MV-4-11 (cell line): ENCODE measurements at places on chromosomes 5 and 9.

DNA sequence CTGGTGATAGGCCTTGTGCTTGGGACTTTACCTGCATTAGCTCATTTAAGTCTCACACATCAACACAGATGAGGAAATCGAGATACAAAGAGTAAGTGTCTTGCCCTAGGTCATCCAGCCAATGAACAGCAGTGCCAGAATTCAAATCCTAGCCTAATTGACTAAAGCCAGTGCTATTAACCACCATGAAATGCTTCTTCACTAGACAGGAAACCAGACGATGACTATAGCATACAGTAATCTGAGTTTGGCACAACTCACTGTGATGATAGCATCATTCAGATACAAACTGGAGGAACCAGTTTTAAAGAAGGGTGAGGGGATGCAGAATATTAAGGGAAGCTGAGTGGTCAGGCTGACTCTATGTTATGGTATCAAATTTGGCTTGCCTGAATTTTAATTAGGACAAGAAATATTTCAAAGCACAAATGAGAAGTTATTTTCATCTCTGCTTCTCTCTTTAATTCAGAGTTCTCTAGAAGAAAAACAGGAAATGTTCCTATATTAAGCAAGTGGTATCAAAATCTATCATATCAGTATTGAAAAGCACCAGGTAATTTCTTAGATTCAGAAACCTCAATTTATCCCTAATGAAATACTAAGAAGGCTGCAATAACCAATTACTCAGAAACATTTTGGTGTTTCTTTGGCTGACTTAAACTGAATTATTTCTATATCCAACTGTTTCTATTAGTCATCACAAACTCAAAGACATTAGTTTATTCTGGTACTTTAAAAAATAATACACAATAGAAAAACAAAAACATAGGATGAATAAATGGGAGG is 147.0 kb upstream of the RASA1 start:
- peak; percentile 25 for DNase-seq

DNA sequence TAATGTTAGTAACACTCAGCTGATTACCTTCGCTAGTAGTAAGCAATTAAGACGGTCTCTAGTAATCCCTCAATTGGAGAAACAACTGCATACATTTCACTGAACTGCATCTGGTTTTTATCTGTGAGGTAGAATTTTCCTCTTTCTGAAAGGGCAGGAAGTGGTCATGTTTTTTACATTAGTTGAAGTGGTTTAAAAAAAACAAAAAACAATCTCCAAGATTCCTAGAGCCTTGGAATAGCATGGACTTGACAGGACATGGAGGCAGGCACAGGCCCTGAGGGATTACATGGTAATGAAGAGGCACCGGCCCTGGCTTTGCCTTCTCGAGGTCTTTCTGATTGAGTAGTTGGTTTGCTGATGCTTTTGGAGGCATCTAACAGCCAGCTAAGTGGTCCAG is 25.8 kb downstream of the THBS4 start:
- no peak for DNase-seq

- DNase-seq, result no peak
Observed at GRCh38 chr5:131096774-131097710, 68.0 kb downstream of the HINT1 start.

GRCh38 chr5:137921931-137922330 is 32.7 kb downstream of the PKD2L2 start:
- no peak for DNase-seq

DNA sequence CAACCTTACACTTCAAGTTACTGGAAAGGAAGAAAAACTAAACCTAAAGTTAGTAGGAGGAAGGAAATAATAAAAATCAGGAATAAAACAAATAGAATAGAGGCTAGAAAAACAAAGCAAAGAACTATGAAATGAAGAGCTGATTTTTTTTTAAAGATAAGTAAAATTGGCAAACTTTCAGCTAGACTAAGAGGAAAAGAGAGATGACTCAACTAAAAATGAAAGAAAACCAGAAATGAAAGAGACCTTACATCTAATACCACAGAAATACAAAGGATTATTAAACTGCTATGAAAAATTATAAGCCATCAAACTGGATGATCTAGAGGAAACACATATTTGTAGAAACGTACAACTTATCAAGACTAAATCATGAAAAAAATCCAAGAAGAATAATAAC is 60.0 kb downstream of the PRRC1 start:
- no peak for DNase-seq

- peak; percentile 99 for DNase-seq
Observed at GRCh38 chr5:146203011-146203871, at the start of gene RBM27. RBM27 (plus strand) TSS chr5:146203605; CDS start chr5:146203766, 161 bp downstream.

DNA sequence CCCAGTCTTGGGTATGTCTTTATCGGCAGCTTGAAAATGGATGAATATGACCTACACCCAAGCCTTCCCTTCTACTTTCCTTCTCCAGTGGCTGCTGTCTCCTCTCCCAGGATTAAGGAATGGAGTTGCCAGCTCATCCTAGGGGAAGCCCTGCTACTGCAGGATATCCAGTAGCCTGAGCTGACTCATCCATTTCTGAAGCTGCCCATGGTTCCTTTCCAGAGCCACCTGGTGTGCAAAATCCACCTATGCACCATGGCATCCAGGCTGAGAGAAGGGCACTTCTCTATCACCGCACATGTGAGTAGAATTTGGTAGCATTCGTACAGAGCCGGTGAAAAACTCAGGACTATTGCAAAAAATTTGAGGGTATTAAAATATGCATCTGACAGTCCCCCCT is 290.8 kb downstream of the YTHDC2 start:
- DNase-seq, result no peak

DNA sequence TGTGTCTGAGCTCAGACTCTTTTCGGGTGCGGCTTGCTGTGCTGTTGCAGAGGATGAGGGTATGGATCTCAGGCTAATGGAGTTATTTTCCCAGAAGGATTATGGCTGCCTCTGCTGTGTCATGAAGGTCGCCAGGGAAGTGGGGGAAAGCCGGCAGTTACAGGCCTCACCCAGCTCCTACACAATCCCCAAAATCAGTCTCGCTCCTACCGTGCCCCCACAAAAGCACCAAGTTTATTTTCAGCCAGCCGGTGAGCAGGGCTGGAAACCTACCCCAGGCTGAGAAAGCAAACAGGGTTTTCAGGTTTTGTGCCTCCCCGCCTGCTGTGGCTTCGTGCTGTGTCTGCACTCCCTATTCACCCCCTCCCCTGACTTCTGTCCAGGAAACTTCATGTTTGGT is 113.3 kb downstream of the SLC24A2 start:
- no peak for DNase-seq

- no peak for DNase-seq
Observed at GRCh38 chr9:99269416-99269815, 47.3 kb downstream of the SEC61B start.

DNA sequence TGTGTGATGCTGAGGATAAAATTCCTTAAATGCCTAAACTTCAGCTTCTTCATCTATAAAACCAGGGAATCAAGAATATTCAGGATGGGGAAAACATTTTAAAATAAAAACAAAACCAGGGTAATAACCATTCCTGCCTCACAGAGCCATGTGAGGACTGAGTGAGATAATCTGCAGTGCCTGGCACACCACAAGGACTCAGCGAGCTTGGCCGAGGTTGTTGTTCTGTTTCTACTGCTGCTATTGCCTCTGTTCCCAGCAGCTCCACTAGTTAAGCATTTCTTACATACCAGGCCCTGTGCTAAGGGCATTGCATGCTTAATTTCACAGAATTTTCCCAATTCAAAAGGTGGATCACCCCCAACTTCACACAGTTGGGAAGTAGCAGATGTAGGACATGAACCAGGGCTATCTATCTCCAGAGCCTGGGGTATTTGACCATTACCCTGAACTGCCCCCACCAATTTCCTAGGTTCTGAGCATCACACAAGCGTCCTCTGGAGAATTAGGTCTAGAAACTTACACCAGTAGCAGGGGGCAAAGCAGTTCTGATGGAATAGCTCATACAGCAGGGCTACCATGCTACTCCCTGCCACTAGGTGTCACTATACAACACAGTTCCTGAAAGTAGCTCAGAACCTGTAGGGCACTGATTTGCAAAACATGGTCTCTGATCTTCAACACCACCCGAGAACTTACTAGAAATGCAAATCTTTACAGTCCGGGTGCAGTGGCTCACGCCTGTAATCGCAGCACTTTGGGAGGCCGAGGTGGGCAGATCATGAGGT is 74.3 kb downstream of the LRSAM1 start:
- DNase-seq, result peak; percentile 51

DNA sequence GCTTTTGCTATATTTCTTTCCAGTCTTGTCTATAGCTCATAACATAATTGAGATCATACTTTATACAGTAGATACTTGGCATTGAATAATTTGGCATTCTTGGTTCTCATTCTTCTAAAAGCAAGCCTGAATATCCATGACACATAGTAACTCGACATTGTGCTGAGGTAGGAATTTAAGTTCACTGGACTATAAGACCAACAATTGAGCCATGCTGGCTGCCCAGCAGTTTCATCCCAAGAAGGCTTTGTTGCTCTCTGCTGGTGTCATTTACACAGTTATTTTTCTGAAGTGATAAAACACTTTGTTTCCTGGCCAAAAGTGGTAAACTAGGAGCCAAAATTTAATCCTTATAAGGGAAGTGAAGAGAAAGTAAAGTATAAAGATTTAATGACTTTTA is 192.0 kb downstream of the ADAMTSL1 start:
- no peak for DNase-seq

DNA sequence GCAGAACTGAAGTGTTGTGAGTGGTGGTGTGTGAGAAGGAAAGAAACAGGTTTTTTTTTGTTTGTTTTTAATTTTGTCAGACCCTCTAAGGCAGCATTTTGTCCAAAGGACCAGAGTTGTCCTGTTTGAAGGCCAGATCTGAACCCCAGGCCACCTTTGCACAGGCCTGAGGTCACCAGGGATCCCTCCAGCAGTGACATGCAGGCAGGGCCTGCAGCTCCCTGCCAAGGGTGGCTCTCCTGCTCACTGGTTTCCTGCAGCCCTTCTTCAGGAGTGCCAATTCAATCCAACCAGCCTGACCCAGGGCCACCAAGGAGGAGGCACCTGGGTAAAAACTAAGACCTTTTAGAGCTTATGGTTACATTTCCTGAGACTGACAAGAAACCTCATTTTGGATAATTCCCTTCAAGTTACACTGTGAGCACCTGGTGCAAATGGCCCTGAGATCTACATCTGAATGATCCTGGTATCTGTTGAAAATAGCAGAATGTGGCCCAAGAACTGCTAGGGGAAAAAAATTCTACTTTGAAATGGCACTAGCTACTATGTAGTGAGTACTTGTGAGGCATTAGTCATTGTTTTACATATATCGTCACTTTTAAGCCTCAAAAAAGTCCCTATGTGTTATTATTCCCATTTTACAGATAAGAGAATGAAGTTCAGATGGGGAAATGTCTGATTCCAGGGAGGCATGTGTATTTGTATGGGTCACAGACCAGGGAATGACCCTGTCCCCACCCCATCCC is 33.5 kb upstream of the SMU1 start:
- DNase-seq, result no peak

DNA sequence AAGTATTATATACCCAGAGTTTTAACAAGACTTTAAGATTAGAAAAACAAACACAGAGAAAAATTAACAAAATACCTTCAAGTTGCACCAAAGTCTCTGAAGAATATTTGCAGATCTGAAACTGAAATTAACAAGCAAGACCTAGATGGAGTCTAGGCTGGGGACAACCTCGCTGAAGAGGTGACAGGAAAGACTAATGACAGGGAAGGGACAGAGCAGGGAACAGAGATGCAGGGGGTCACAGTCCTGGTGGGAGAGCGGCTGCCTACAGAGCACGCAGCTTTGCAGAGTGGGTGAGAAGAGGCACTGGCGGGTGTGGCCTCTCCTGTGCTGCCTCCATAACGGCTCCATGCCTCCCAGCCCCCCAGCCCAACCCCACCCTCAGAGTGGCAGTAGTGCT is 13.5 kb downstream of the RETREG1 start:
- DNase-seq, result no peak

- DNase-seq, result peak; percentile 22
Observed at GRCh38 chr9:126523611-126524111, 90.1 kb upstream of the LMX1B start.

- no peak for DNase-seq
Observed at GRCh38 chr9:38289866-38290245, 102.6 kb upstream of the ALDH1B1 start.

GRCh38 chr5:81750308-81751008 is 439 bp downstream of the SSBP2 start:
- no peak for DNase-seq

GRCh38 chr5:57435701-57436134 is 46.9 kb downstream of the ACTBL2 start:
- DNase-seq, result no peak

GRCh38 chr5:4042311-4042710 is 446.7 kb downstream of the IRX1 start:
- no peak for DNase-seq

- peak; percentile 17 for DNase-seq
Observed at GRCh38 chr5:73296772-73297171, 123.8 kb downstream of the TMEM174 start.

DNA sequence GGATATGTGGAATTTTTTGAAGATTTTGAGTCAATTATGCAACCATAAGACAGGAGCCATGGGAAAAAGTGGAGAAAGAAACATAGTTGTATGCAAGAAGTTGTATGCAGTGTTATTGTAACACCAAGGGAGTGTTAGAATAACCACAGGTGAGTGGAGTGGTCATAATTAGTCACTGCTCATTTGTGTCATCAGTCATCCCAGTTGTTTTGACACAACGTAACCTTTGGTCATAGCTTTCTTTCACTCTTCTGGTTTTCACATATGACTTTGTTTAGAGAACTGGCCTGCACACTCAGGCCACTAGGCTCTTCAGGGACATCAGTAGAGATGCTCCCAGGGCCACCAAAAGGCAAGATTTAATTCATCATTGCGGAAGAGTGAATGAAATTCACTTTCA is 158.7 kb upstream of the HMHB1 start:
- peak; percentile 21 for DNase-seq

GRCh38 chr5:179311091-179311470 is 34.2 kb downstream of the ADAMTS2 start:
- no peak for DNase-seq

- peak; percentile 76 for DNase-seq
Observed at GRCh38 chr5:174837919-174838902, 113.8 kb downstream of the MSX2 start.

DNA sequence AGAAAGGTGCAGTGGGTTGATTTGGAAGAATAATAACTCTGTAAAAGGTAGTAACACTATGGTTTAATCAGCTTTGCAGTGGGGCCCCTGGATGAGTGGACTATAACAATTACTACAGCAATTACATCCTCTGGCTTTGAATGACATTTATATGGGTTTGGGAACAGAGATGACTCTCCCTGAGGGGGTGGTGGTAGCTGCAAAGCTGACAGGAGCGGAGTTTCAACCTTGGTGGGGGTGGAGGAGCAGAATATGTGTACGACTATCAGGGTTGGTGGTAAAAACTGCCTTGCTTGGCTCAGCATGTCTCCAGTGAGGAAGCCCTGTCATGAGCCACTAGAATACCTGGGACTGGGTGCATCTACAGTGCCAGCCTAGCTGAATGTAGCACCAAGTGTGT is 28.3 kb upstream of the NR3C1 start:
- no peak for DNase-seq

- no peak for DNase-seq
Observed at GRCh38 chr5:17396247-17396646, 101.8 kb upstream of the TAF11L2 start.
